Tibial nerve (tissue), 4 donors: ENCODE measurements at places on chromosomes 13 and 19.

GRCh38 chr13:24083722-24084421, 76.6 kb upstream of the SPATA13 start:
- no peak for DNase-seq
- no peaks in the 10 kb centered on the region for H3K36me3 ChIP-seq
- H3K4me3 ChIP-seq = no peak overlapping the region
- H3K4me1 ChIP-seq = peaks cover 17% of the 10 kb centered on the region

- H3K36me3 ChIP-seq = no peaks in the 10 kb centered on the region
- H3K27me3 ChIP-seq = no peaks in the 10 kb centered on the region
- no peaks in the 10 kb centered on the region for H3K4me1 ChIP-seq
- H3K4me3 ChIP-seq = no peak overlapping the region
- no peak for DNase-seq
- H3K27ac ChIP-seq = no peak overlapping the region
Measured at GRCh38 chr13:26816881-26817280, 56.3 kb upstream of the GPR12 start.

DNA sequence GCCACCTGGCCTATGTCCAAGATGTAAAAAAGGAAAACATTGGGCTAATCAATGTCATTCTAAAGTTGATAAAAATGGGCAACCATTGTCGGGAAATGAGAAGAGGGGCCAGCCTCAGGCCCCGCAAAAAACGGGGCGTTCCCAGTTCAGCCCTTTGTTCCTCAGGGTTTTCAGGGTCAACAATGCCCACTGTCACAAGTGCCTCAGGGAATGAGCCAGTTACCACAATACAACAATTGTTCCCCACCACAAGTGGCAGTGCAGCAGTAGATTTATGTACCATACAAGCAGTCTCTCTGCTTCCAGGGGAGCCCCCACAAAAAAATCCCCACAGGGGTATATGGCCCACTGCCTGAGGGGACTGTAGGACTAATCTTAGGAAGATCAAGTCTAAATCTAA, 112.5 kb downstream of the ZNF486 start:
- H3K27ac ChIP-seq = no peak overlapping the region
- H3K4me3 ChIP-seq = no peak overlapping the region
- no peak for DNase-seq
- H3K4me1 ChIP-seq = no peaks in the 10 kb centered on the region

- no peak overlapping the region for H3K27ac ChIP-seq
- no peak overlapping the region for H3K4me3 ChIP-seq
- no peaks in the 10 kb centered on the region for H3K36me3 ChIP-seq
- DNase-seq = no peak
- H3K4me1 ChIP-seq = no peaks in the 10 kb centered on the region
- no peaks in the 10 kb centered on the region for H3K27me3 ChIP-seq
Measured at GRCh38 chr13:96650301-96650886, 343.9 kb downstream of the OXGR1 start.

DNA sequence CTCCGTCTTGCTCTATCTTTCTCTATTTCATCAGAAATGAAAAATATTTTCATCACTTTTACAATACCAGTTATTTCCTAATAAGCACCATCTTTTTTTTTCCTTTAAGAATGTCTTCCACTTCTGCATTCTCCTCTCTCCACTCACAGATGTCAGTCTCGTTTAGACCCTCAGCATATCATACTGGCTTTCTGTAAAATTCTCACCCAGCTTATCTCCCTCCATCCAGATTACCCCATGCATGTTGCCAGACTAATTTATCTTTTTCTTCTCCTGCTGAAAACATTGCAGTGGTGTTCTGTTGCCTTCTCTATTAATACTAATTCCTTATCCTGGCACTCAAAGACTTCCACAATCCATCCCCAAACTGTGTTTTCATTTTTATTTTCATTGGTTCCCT, 513.8 kb upstream of the KLF12 start:
- H3K4me1 ChIP-seq = no peaks in the 10 kb centered on the region
- H3K36me3 ChIP-seq = no peaks in the 10 kb centered on the region
- H3K27ac ChIP-seq = no peak overlapping the region
- no peak for DNase-seq
- no peak overlapping the region for H3K4me3 ChIP-seq
- H3K27me3 ChIP-seq = no peaks in the 10 kb centered on the region

GRCh38 chr19:31502536-31503170, 153.4 kb upstream of the TSHZ3 start:
- H3K36me3 ChIP-seq = no peaks in the 10 kb centered on the region
- no peaks in the 10 kb centered on the region for H3K27me3 ChIP-seq
- no peak overlapping the region for H3K27ac ChIP-seq
- no peaks in the 10 kb centered on the region for H3K4me1 ChIP-seq

GRCh38 chr13:54699831-54700230, 1671.2 kb downstream of the OLFM4 start:
- H3K27me3 ChIP-seq = no peaks in the 10 kb centered on the region
- H3K27ac ChIP-seq = no peak overlapping the region
- H3K4me1 ChIP-seq = no peaks in the 10 kb centered on the region
- no peak overlapping the region for H3K4me3 ChIP-seq
- no peak for DNase-seq
- H3K36me3 ChIP-seq = no peaks in the 10 kb centered on the region

DNA sequence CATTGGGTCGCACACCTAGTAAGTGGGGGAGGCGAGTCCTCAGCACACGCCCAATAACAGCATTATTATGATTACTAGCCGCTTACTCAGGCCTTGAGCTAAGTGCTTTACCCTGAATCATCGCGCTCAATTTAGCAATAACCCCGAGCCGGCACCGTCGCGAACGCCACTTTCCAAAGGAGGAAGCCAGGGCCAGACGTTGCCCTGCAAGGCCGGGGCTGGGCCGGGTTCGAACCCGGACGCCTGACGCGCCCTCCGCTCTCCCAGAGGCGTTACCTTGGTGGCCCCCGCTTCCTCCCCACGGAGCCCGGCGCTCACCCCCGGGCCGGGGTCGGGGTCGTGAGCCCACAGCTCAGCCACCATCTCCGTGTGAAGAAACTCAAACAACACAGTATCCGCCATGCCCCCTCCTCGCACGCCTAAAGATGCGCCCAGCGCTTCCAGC, at the start of gene TRAPPC6A:
Gene TRAPPC6A, minus strand, starts transcription at position 421 of the 445 bp plus-strand sequence. Its CDS starts 19 bp downstream, at position 402.
- peak within 1 kb of the TSS; percentile 97 for H3K27ac ChIP-seq
- H3K36me3 ChIP-seq = no peaks in the 10 kb centered on the region
- H3K4me3 ChIP-seq = peak within 1 kb of the TSS; percentile 86
- H3K4me1 ChIP-seq = peaks cover 39% of the 10 kb centered on the region

DNA sequence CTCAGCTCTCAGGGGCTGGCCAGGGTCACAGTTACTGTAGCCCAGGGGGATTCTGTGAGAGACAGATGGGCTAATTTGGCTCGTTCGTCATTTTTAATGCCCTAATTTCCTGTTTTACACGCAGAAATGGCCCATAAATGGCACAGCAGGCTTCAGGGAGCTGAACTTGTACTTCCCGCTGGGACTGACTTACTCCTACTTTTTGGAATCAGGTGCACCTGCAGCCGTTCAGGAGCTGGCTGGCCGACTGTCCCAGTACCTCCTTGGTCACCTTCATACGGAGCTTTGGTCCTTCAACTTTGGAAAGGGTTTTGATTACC, 62.4 kb upstream of the URI1 start:
- H3K27ac ChIP-seq = no peak overlapping the region
- H3K4me3 ChIP-seq = no peak overlapping the region
- no peaks in the 10 kb centered on the region for H3K36me3 ChIP-seq
- H3K4me1 ChIP-seq = no peaks in the 10 kb centered on the region
- H3K27me3 ChIP-seq = no peaks in the 10 kb centered on the region

DNA sequence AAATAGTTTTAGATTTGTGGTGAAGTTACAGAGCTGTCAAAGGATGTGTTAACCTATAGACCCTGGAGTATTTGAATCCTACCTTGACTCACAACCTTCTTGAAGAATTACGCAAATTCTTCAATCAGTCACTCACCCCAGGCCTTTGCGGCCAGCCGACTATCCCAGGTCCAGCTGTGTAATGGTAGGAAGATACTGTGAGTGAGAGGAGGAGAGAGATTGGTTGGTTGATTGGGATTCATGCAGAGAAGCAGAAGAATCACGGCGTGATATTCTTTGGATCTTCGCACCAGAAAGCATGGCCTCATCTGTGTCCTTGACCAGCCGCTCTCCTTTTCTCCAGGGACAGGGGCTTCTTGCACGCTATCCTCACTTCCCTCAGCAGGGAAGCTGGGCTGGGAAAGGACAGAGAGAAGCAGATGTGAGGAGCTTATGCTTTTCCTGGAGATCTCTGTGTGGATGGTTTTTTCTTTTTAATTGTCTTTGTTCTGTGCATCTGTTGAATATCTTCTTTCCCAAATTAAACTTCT, 249.1 kb downstream of the GGACT start:
- no peaks in the 10 kb centered on the region for H3K27me3 ChIP-seq
- H3K36me3 ChIP-seq = peaks cover 74% of the 10 kb centered on the region
- H3K4me3 ChIP-seq = no peak overlapping the region
- DNase-seq = no peak

- peaks cover 12% of the 10 kb centered on the region for H3K4me1 ChIP-seq
- H3K4me3 ChIP-seq = peak within 1 kb of the TSS; percentile 92
- H3K36me3 ChIP-seq = no peaks in the 10 kb centered on the region
- H3K27me3 ChIP-seq = no peaks in the 10 kb centered on the region
Measured at GRCh38 chr19:58002384-58003173, at the start of gene ZNF606. TSS of gene ZNF606 (minus strand) at chr19:58002820. CDS start at chr19:58001319, 1,501 bp downstream.

- no peaks in the 10 kb centered on the region for H3K27me3 ChIP-seq
- no peaks in the 10 kb centered on the region for H3K36me3 ChIP-seq
- DNase-seq = no peak
- no peak overlapping the region for H3K4me3 ChIP-seq
- H3K4me1 ChIP-seq = no peaks in the 10 kb centered on the region
- no peak overlapping the region for H3K27ac ChIP-seq
Measured at GRCh38 chr19:40305403-40305802, 20.3 kb upstream of the AKT2 start.

- H3K27me3 ChIP-seq = no peaks in the 10 kb centered on the region
- no peak overlapping the region for H3K27ac ChIP-seq
- no peak for DNase-seq
- H3K36me3 ChIP-seq = no peaks in the 10 kb centered on the region
- no peak overlapping the region for H3K4me3 ChIP-seq
Measured at GRCh38 chr13:73945871-73946270, 188.3 kb downstream of the KLF12 start.

GRCh38 chr19:36236304-36236945, 21.5 kb downstream of the ZNF146 start:
- no peaks in the 10 kb centered on the region for H3K4me1 ChIP-seq
- DNase-seq = no peak
- H3K36me3 ChIP-seq = peaks cover 47% of the 10 kb centered on the region
- no peak overlapping the region for H3K27ac ChIP-seq
- H3K27me3 ChIP-seq = no peaks in the 10 kb centered on the region

GRCh38 chr19:33831825-33832224, 35.2 kb downstream of the KCTD15 start:
- H3K4me3 ChIP-seq = no peak overlapping the region
- no peaks in the 10 kb centered on the region for H3K36me3 ChIP-seq
- H3K27me3 ChIP-seq = no peaks in the 10 kb centered on the region
- DNase-seq = no peak

- DNase-seq = no peak
- no peaks in the 10 kb centered on the region for H3K4me1 ChIP-seq
- H3K27me3 ChIP-seq = no peaks in the 10 kb centered on the region
- H3K36me3 ChIP-seq = no peaks in the 10 kb centered on the region
- no peak overlapping the region for H3K27ac ChIP-seq
Measured at GRCh38 chr13:32594157-32594738, 8.0 kb downstream of the PDS5B start.

DNA sequence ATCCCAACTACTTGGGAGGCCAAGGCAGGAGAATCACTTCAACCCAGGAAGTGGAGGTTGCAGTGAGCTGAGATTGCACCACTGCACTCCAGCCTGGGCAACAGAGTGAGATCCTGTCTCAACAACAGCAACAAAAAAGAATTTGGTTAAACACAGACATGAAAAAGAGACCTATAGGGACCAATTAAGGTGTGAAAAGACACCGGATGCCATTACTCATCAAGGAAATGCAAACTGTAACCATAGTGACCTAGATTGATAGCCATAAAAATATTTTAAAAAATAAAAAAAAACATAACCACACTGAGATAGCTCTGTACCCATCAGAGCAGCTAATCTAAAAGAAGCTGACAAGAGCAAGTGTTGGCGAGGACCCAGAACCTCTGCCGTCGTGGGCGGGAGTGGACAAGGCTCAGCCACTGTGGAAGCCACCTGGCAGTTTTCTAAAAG, 37.1 kb upstream of the ISYNA1 start:
- no peaks in the 10 kb centered on the region for H3K27me3 ChIP-seq
- no peak overlapping the region for H3K4me3 ChIP-seq
- no peak for DNase-seq
- peaks cover 50% of the 10 kb centered on the region for H3K4me1 ChIP-seq
- H3K27ac ChIP-seq = no peak overlapping the region

DNA sequence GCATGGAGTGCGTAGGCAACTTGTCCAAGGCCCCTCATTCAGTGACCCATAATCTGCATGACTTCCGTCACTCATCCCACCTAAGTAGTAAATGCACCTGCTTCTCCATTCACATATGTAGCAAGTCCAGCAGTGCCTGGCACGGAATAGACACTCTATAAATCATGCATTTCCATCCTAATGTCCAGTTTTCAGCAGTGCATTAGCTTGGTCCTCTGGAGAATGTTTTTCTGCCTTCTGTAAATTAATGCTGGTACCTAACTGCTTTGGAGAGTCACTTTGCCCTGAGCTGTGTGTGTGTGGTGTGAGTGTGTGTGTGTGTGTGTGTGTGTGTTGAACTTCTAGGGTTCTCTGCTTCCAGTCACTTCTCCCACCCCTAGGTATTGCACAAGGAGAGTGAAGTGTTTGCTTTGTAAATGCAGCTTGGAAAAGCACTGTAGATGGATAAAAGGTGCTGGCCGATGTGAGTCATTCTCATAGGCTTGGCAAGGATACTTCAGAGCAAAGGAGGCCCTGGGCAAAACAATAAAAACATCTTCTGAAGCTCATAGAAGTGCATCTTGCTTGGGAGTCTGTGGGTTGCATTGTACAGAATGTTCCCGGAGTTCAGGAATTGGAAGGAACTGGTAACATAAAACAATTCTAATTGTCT, 181.8 kb downstream of the KATNAL1 start:
- H3K27me3 ChIP-seq = no peaks in the 10 kb centered on the region
- H3K4me3 ChIP-seq = no peak overlapping the region
- H3K27ac ChIP-seq = peak overlapping the region; percentile 73
- H3K36me3 ChIP-seq = no peaks in the 10 kb centered on the region
- DNase-seq = peak; percentile 59
- no peaks in the 10 kb centered on the region for H3K4me1 ChIP-seq

GRCh38 chr19:56727677-56728076, 56.1 kb upstream of the ZNF835 start:
- H3K27ac ChIP-seq = no peak overlapping the region
- H3K4me1 ChIP-seq = no peaks in the 10 kb centered on the region
- no peaks in the 10 kb centered on the region for H3K36me3 ChIP-seq
- no peak for DNase-seq
- no peaks in the 10 kb centered on the region for H3K27me3 ChIP-seq
- H3K4me3 ChIP-seq = no peak overlapping the region

GRCh38 chr13:94550062-94550738, 45.8 kb downstream of the TGDS start:
- H3K27me3 ChIP-seq = no peaks in the 10 kb centered on the region
- DNase-seq = no peak
- H3K36me3 ChIP-seq = no peaks in the 10 kb centered on the region
- H3K4me3 ChIP-seq = peak overlapping the region; percentile 89
- H3K27ac ChIP-seq = peak overlapping the region; percentile 95

- no peak for DNase-seq
- peak overlapping the region; percentile 51 for H3K4me3 ChIP-seq
- H3K27ac ChIP-seq = peak overlapping the region; percentile 84
- H3K4me1 ChIP-seq = no peaks in the 10 kb centered on the region
- H3K27me3 ChIP-seq = no peaks in the 10 kb centered on the region
Measured at GRCh38 chr19:50332244-50333038, 3.3 kb upstream of the KCNC3 start.
